Hematopoietic multipotent progenitor cell treated with erythropoietin and hydrocortisone succinate and interleukin-3 and kit ligand, for 8 days (in vitro differentiated cells): ENCODE measurements at places on chromosomes 12 and 14.
A peak's percentile ranks its signal among the peaks of the same experiment; 100 is the strongest.

GRCh38 chr12:7150356-7150755 lies 20.2 kb downstream of the CLSTN3 start:
- no peak for DNase-seq

DNA sequence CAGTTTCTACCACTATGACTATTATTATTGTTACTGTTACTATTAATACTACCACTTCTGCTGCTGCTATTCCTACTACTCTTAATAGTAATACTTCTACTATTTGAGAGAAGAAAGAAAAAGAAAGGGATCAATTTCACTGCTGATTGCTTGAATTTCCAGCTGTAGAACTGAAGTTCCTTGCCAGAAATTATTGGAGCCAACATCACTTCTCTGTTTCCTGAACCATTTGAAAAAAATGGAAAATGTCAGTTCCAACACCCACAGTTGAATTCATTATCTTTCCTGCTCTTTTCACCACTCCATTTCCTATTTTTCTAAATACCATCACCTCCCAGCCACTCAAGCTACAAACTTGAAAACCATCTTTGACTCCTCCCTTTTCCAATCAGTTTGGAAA lies 54.1 kb upstream of the PIK3C2G start:
- DNase-seq, result no peak

GRCh38 chr14:44620121-44621019 lies 113.3 kb upstream of the FSCB start:
- DNase-seq, result no peak

- DNase-seq, result no peak
Measured at GRCh38 chr14:88411039-88411438, 25.6 kb downstream of the SPATA7 start.

DNA sequence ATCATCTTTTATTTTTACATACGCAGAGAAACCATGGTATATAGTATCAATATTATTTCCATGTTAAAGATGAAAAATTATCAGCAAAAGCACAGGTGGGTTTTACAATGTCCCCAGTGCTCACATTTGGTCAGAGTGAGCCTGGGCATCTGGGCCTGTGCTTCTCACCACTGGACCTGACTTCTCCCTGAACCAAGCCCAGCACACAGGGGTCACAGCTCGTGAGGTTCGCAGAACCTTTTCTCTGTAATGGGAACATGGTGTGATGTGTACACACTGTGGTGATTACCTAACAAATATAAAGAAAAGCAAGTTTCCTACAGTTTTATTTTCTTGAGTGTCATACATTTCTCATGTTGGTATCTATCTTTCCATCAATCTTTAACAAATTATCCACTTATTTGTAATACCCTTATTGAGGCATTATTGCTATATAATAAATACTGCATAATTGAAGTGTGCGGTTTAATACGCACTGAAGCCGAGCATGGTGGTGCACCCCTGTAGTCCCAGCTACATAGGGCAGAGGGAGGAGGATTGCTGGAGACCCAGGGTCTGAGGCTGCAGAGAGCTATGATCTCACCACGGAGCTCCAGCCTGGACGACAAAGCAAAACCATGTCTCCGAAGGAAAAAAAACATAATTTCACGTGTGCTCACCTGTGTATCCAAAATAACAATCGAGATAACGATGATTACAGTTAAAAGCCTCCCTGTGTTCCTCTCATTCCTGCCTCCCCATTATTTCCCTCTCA lies 743.2 kb downstream of the TMEM121 start:
- DNase-seq, result no peak

GRCh38 chr12:104494137-104494792 lies 37.5 kb downstream of the CHST11 start:
- no peak for DNase-seq

- no peak for DNase-seq
Measured at GRCh38 chr14:76051717-76052465, 66.3 kb downstream of the IFT43 start.

DNA sequence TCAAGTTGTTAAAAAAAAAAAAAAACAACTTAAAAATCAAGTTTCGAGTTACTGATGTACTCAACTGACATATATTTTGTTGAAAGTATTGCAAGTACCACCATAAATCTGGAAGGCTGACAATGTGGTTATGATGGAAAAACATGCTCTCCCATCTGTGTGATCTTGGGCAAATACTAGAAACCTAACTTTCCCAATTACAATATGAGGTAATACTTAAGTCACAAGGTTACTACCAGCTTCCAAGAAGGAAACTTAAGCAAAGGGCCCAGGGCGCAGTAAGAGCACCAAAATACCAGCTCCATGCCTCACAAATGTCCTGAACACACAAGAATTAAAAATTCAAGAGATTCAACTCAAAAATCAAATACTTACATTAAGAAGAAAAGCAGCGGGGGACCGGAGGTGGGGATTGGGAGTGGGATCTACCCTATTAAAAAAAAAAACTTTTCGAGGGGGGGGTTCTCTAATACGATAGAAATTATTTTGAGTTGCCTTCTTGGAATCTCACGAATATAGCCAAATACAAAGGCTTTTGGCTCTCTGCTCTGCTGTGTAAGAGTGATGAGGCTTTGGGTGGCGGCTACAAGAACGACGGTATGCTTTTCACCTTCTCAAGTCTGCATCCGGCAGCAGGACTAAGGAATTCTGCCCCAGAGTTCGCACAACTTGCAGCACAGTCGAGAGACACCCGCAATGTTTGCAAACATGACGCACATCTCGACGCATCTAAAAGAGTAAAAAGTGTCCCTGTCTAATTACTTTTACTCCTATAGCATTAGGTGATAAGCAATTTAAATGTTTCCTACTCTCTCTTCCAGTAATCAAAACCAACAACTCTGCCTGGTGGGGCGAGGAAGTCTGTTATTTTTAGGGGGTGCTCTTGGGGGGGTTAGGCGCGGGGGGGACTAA lies 1.1 kb downstream of the SAV1 start:
- DNase-seq, result peak; percentile 45

DNA sequence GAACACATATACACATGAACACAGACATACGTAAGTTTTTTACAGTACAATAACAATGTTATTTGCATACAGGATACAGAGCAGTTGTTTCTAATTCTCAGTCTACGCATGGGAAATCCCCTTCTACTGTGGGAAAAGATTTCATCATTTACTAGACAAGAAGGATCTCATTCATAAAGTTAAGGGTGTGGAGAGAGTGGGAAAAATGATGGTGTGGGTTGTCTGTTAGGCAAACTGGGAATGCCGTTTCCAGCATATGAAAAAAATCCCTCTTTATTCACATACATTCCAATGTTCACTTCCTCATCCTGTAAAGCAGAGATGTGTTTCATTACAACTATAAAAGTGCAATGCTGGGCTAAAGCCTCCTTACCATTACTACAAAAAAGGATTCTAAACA lies 120.9 kb downstream of the SINHCAF start:
- no peak for DNase-seq

- no peak for DNase-seq
Measured at GRCh38 chr14:100341301-100342031, 18.3 kb downstream of the SLC25A47 start.

DNA sequence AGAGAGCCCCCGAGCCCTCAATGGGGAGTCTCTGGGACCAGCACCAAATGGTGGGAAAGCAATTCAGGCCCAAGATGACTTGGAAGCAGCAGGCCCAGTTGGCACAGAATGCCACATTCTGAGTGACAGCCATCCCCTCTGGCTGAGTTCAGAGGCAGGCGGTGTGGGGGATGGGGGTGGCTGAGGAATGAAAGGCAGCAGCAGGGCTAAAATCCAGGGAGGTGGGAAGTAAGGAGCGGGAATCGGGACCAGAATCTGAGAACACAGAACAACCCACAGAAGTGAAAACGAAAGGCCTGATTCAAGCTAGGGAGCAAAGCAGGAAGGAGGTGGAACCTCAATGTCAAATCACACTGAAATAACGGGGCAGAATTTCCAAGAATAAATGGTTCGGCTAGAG lies 171.2 kb downstream of the CALM1 start:
- DNase-seq, result no peak

GRCh38 chr12:10968765-10969456 lies 17.8 kb downstream of the TAS2R50 start:
- no peak for DNase-seq

DNA sequence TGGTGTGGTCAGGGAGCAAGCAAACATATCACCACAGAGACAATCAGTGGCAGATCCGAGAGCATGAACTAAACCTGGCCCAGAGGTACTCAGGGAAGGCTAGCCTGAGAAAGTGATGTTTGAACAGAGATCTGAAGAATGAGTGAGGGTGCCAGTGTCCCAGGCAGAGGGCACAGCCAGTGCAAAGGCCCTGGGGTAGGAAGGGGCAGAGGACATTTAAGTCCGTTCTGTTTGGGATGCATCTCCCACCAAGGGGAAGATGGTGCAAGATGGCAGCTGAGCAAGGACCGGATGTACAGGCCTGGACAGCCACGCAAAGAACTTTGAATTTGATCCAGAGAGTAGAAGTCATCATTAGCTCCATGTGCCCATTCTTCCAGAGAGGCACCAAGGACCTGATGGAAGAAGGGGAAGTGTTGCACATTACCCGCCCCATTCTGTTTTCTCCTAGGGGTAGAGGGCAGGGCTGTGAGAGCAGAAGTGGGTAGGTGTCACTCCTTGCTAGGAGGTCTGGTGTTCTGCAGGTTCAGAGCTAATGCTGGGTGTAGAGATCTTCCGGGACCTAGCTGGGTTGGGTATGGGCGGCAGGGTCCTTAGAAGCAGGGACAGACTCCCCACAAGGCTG lies 3.9 kb downstream of the DTX1 start:
- DNase-seq, result no peak

DNA sequence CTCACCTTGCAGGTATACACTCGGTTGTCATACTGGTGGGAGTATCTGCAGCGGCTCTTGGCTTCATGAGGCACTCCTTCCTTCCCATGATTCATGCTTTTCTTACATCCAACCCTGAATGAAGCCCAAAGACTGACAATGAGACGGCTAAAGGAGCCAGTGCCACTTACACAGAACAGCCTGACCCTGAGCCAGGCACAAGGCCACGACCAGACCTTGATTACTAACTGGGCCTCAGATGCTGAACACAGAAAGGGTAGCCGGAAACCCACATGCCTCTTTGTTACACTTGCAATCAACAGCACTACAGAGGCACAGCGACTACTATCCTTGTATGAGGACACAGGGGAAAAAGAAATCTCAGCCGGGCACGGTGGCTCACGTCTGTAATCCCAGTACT lies 48.0 kb downstream of the ZFYVE1 start:
- no peak for DNase-seq

GRCh38 chr14:52995998-52996397 lies 45.1 kb upstream of the FERMT2 start:
- DNase-seq, result no peak

DNA sequence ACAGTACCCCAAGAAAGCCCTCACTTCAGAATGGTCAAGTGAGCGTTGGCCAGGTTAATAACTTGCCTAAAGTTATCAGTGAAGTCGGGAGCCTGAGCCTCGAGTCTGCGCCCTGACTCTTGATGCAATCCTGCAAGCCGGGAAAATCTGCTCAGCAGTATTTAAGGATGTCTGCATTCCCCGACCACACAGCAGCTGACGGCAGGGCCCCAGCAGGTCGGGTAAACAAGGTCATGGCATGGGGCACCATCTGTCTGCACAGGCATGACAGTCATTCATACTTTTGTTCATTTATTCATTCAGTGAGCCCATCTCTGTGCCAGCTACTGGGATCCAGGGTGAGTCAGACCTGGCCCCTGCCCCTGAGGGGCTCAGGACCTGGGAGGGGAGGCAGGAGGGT lies 11.1 kb downstream of the ABCB9 start:
- no peak for DNase-seq

GRCh38 chr14:52146504-52146903 lies 77.6 kb upstream of the NID2 start:
- DNase-seq, result no peak

GRCh38 chr12:90909069-90909770 lies 45.8 kb downstream of the CCER1 start:
- DNase-seq, result peak; percentile 29

DNA sequence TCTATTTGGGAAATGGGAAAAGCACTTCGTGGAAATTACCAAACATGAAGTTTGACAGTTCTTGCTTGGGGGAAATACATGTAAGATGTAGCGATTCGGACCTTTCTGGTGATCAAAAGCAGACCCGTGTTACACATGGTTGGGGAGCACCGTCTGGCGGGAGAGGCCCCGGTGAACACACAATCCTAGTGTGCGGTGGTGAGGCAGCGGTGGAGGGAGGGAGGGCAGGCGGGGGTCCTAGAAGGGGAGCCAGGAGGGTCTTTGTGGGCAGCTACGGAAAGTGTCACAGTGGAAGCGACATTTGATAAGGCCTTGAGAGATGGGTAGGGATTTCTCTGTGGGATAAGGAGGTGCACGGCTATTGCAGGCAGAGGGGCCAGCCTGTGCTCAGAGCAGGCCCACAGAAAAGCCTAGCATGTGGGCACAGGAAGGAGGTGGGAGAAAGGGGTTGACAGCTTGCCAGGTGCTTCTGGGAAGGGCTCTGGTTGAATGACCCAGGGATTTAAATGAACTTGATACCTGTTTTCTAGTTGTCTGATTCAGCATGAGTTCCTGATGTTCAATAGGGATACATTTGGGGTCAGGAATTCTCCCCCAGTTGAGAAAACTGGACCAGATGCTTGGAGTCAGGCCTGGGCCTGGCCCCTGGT lies 7.2 kb downstream of the MVK start:
- DNase-seq, result no peak

DNA sequence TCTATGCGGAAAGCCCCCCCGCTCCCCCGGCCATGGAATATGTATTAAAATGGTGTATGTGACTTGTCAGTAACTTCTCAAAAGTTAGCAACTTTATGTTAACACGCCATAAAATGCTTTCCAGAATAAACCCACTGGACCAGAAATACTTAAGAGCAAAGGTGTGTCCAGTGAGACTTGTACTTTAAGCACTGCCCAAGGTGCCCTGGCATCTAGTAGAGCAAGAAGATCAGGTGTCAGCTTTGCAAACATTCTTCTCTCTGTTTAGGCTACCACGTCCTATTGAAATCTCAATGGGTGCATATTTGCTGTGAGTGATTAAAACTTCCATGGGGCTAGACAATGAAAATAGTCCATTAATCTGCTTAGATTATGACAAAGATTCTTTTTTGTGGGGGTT lies 201.2 kb downstream of the ESR2 start:
- no peak for DNase-seq

DNA sequence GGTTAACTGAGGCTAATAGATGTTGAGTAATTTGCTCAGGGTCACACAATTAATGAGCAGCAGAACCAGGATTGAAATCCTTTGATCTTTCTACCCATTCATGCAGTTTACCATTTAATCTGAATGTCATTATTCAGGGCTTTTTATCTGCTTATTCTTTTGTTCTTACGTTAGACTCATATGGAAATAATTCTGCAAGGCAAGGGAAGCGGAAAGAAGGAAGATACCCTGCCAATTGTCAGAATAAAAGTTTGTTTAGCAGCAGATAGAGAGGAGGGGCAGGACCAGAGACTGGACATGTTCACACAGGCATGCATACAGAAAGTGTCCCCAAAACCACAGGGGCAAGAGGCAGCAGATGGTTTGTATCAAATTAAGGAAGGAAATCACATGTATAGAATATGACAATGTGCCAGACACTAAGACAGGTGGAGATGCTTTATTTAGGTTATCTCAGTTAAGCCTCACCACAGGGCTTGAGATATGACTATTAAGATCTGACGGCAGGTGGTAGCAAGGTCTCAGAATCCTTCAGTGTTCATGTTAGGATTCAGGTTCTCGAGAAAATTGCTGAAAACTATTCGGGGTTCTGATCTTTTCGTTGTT lies 29.8 kb downstream of the BRMS1L start:
- DNase-seq, result no peak
